ENCODE measurements at places on chromosomes 16 and 17. TPM values are rescaled to one million over a fixed set of nuclear protein-coding genes. Genes with fewer than 3 reads are reported as not detected.
A peak's percentile ranks its signal among the peaks of the same experiment; 100 is the strongest.

GRCh38 chr17:78535273-78536197 is 41.7 kb downstream of the DNAH17 start:
- H3K4me3 ChIP-seq: no peak overlapping the region
- H3K4me1 ChIP-seq: no peaks in the 10 kb centered on the region
- no peaks in the 10 kb centered on the region for H3K27me3 ChIP-seq
- H3K36me3 ChIP-seq: no peaks in the 10 kb centered on the region
- no peak for DNase-seq

DNA sequence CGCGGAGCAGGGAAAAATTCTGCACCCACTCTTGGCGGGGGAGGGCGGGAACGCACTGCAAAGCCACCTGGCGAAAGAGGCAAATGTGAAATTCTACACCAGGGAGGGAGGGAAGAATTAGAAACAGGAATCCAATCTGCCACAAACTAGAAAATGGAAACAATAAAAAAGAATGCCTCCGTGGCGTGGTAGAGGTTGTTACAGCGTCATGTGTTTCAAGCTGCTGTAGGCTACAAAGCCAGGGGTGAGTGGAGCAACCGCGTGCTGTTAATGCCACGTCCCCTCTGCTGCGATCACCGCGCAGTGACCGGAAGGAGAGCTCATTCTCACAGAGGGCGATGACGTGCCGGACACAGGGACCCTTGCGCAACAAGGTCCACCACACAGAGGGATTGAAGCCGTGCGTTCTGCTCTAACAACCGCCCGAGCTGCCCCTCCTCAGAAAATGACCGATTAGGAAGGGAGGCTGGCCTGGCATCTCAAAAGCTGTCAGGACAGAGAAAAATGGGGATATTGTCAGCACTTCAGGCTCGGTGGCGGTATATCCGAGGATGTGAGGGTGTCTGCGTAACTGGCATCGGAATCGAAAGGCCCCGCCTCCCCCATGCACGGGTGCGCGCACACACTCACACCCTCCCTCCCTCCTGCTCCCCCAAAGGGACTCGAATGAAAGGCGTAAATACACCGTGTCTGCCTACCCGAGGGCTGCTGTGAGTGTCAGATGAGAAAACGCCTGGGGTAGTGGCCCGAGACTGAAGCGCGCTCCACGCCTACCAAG is 70.8 kb upstream of the TNRC6C start:
- DNase-seq: no peak
- no peak overlapping the region for H3K4me3 ChIP-seq
- H3K27me3 ChIP-seq: peaks cover 6% of the 10 kb centered on the region

GRCh38 chr17:83175119-83175821 is 95.9 kb downstream of the METRNL start:
- no peaks in the 10 kb centered on the region for H3K4me1 ChIP-seq
- H3K27me3 ChIP-seq: 0 out of 2 replicates have a peak, but pooled peaks cover under 1% of the 10 kb centered on the region
- H3K27ac ChIP-seq: no peak overlapping the region
- no peak for DNase-seq
- no peak overlapping the region for H3K4me3 ChIP-seq
- no peaks in the 10 kb centered on the region for H3K36me3 ChIP-seq

- H3K4me3 ChIP-seq: no peak overlapping the region
- no peaks in the 10 kb centered on the region for H3K4me1 ChIP-seq
- no peak overlapping the region for H3K27ac ChIP-seq
- H3K27me3 ChIP-seq: no peaks in the 10 kb centered on the region
- H3K36me3 ChIP-seq: no peaks in the 10 kb centered on the region
Observed at GRCh38 chr16:12837291-12837690, 33.6 kb upstream of the CPPED1 start.

DNA sequence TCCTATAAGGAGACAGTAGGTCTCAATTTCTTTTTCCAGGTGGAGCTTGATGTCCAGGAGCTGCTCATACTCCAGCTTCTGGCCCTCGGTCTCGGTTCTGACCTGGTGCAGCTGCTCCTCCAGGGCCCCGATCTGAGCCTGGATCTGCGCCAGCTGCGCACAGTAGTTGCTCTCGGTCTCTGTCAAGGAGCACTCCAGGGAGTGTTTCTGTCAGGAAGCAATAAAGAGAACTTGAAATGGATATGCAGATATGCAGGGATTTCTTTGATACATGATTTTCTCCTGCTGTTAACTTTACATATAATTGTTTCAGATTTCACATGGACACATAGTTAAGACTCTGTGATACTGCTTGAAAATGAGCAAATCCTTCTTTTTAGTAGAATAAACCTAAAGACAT is 4.7 kb downstream of the KRT25 start:
- H3K27ac ChIP-seq: no peak overlapping the region
- peaks cover 37% of the 10 kb centered on the region for H3K27me3 ChIP-seq
- H3K4me3 ChIP-seq: no peak overlapping the region
- no peak for DNase-seq
- H3K4me1 ChIP-seq: no peaks in the 10 kb centered on the region

GRCh38 chr16:28210979-28211588 is 681 bp downstream of the XPO6 start:
- peak; percentile 83 for DNase-seq
- H3K27me3 ChIP-seq: no peaks in the 10 kb centered on the region
- peak overlapping the region; percentile 94 for H3K4me3 ChIP-seq
- H3K4me1 ChIP-seq: peaks cover 9% of the 10 kb centered on the region

GRCh38 chr17:31467502-31468256 is 76.2 kb downstream of the RAB11FIP4 start:
- DNase-seq: peak; percentile 48
- no peaks in the 10 kb centered on the region for H3K4me1 ChIP-seq
- H3K27me3 ChIP-seq: no peaks in the 10 kb centered on the region
- peak overlapping the region; percentile 31 for H3K27ac ChIP-seq
- no peaks in the 10 kb centered on the region for H3K36me3 ChIP-seq

- no peaks in the 10 kb centered on the region for H3K4me1 ChIP-seq
- no peak overlapping the region for H3K4me3 ChIP-seq
- no peaks in the 10 kb centered on the region for H3K27me3 ChIP-seq
- no peaks in the 10 kb centered on the region for H3K36me3 ChIP-seq
- no peak for DNase-seq
Observed at GRCh38 chr17:69773081-69773480, 301.9 kb upstream of the KCNJ16 start.

DNA sequence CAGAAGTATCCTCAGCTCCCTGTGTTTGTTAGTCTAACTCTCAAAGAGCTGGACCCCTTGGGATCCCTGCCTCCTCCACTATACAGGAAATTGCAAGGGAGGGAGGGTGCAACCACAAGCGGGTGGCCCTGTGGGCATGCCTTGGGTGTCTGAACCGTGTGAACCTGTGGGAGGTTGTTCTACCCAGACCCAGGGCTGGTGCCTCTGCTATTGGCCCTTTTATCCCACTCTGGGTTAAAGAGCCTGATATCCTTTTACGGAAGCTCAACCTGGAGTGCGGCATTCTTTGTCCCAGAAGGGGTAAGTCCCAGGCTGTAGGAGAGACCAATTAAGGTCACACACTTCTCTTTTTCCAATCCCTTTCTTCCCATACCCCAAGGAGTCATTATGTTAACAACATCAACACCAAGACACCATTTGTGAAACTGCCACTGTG is 53.4 kb downstream of the ARSG start:
- no peaks in the 10 kb centered on the region for H3K4me1 ChIP-seq
- no peak for DNase-seq
- H3K4me3 ChIP-seq: no peak overlapping the region

DNA sequence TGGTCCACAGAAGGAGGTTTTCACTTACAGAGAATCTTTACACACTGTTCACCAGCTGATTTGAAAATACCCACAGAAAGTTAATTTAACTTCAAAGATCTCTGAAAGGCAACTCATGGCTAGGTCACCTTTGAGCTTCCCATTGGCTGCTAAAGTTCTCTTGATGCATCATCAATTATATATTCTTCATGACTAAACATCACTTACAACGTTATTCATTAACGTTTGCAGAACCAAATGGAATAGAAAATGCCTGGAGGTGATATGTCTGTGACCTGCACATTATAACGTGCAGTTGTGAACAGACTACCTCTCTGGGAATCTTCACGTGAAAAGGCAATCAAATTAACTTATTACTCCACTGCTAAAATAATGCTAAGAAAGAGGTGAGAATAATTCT is 238.5 kb downstream of the ZFHX3 start:
- H3K27ac ChIP-seq: peak overlapping the region; percentile 96
- H3K4me1 ChIP-seq: no peaks in the 10 kb centered on the region

GRCh38 chr17:48747445-48748363 is 19.2 kb upstream of the HOXB13 start:
- H3K27ac ChIP-seq: no peak overlapping the region
- no peak overlapping the region for H3K4me3 ChIP-seq
- DNase-seq: peak; percentile 49
- H3K36me3 ChIP-seq: no peaks in the 10 kb centered on the region
- peaks cover 98% of the 10 kb centered on the region for H3K27me3 ChIP-seq

GRCh38 chr17:39238311-39238972 is 12.7 kb upstream of the STAC2 start:
- H3K36me3 ChIP-seq: no peaks in the 10 kb centered on the region
- H3K4me1 ChIP-seq: 0 out of 2 replicates have a peak, but pooled peaks cover 7% of the 10 kb centered on the region
- no peaks in the 10 kb centered on the region for H3K27me3 ChIP-seq
- no peak overlapping the region for H3K27ac ChIP-seq

DNA sequence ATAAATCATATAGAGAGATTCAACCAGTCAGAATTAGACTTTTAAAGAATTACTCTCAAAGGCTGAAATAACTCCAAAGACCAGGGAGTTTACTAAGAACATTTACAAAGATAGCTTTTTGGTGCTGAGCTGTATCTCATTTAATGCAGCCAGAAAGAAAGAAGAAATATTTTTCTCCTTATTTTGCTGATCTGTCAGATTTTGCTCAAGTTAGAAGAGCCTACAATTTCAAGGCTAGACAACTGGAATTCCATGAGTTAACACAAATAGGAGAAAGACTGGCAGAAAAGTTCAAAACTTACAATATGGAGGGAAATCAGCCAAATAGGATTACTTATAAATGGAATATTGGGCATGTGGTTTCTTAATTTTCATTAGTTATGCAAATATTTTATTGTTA is 6.1 kb upstream of the SLFN12 start:
- H3K27ac ChIP-seq: no peak overlapping the region
- DNase-seq: no peak
- H3K36me3 ChIP-seq: no peaks in the 10 kb centered on the region
- no peaks in the 10 kb centered on the region for H3K4me1 ChIP-seq

DNA sequence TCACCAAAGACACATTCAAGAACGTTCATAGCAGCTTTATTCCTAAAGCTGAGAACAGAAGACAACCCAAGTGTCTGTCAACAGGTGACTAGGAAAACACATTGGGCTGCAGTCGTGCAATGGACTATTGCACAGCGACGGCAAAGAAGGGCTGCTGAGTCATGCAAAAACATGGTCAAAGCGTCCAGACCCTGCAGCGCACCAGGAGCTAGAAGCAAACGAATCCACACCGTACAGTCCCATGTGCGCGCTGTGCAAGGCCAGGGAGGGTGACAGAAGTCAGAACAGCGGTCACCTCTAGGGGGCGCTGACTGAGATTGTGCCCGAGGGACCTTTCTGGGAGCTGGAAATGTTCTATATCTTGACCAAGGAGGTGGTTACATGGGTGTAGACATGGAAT is 266.4 kb downstream of the MAF start:
- H3K4me1 ChIP-seq: no peaks in the 10 kb centered on the region
- no peak overlapping the region for H3K4me3 ChIP-seq
- H3K36me3 ChIP-seq: no peaks in the 10 kb centered on the region
- no peak for DNase-seq

- peak; percentile 73 for DNase-seq
- H3K27ac ChIP-seq: peak overlapping the region; percentile 51
- no peaks in the 10 kb centered on the region for H3K27me3 ChIP-seq
- no peak overlapping the region for H3K4me3 ChIP-seq
- peaks cover 42% of the 10 kb centered on the region for H3K4me1 ChIP-seq
Observed at GRCh38 chr17:73297934-73298861, 13.6 kb downstream of the CDC42EP4 start.

DNA sequence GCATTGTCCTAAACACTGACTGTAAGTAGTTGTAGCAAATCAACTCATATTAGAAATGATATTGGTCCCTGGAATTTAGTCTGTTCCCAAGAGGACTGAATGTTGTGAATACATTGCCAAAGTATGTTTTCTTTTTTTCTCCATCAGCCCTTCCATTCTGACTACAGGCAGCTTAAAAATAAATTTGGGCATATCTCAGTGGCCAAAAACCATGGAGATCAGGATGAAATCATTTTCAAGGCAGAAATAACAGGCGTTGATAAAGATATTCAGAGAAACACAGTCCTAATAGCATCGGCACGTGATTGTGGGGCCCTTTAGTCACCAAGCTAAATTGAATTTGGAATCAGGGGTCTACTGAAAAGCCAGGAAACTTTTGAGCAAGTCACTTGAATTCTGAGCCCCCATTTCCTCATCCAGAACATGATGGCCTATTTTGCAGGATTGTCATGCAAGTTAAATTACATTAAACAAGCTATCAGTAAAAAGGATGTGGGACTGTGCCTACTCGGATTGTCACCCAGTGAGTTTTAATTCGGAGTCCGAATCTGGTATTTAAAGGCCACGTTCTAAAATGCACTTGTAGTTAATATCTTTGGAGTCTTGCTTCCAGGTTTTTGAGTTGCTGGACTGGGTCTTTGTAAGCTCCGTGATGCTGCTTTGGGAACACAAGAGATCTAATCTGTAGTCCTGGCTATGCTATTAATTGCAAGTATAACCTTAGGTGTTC is 17.1 kb downstream of the HLF start:
- DNase-seq: no peak
- no peaks in the 10 kb centered on the region for H3K27me3 ChIP-seq
- H3K4me3 ChIP-seq: no peak overlapping the region
- no peaks in the 10 kb centered on the region for H3K4me1 ChIP-seq
- H3K27ac ChIP-seq: no peak overlapping the region

- H3K27me3 ChIP-seq: no peaks in the 10 kb centered on the region
- peaks cover 10% of the 10 kb centered on the region for H3K4me1 ChIP-seq
- peaks cover 45% of the 10 kb centered on the region for H3K36me3 ChIP-seq
- no peak for DNase-seq
Observed at GRCh38 chr16:27544671-27545070, 5.0 kb downstream of the GTF3C1 start.

DNA sequence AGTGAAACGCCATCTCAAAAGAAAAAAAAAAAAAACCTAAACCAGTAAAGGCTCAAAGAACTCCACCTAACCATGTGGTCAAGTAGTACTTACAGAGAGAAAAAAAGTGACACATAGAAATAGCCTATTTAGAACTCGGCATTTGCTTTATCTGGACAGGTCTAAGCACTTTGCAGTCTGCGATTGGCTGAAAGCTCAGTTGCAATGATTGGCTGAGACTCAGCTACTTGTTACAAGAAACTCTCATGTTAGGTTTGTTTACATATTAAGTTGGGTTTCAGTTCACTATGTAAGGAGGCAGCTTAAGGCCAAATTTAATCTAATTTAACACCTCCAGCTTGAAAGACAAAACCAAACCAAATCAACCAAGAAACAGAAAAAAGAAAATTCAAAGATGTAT is 19.1 kb downstream of the ABCC3 start:
- H3K36me3 ChIP-seq: peaks cover 7% of the 10 kb centered on the region
- H3K27me3 ChIP-seq: no peaks in the 10 kb centered on the region
- DNase-seq: no peak
- H3K4me1 ChIP-seq: no peaks in the 10 kb centered on the region

TMC8 gene
- polyA plus RNA-seq: 0.15 TPM

ANTKMT gene
- 57.4 TPM for polyA plus RNA-seq

DOC2A gene
- 10.3 TPM for polyA plus RNA-seq

RAB37 gene
- 0.25 TPM for polyA plus RNA-seq

ARHGDIG gene
- polyA plus RNA-seq: 4.9 TPM

PFN1 gene
- polyA plus RNA-seq: 2,484 TPM

TLCD2 gene
- 1.3 TPM for polyA plus RNA-seq

All from SK-N-SH (cell line).